ENCODE measurements at places on chromosomes 11 and 22.

DNA sequence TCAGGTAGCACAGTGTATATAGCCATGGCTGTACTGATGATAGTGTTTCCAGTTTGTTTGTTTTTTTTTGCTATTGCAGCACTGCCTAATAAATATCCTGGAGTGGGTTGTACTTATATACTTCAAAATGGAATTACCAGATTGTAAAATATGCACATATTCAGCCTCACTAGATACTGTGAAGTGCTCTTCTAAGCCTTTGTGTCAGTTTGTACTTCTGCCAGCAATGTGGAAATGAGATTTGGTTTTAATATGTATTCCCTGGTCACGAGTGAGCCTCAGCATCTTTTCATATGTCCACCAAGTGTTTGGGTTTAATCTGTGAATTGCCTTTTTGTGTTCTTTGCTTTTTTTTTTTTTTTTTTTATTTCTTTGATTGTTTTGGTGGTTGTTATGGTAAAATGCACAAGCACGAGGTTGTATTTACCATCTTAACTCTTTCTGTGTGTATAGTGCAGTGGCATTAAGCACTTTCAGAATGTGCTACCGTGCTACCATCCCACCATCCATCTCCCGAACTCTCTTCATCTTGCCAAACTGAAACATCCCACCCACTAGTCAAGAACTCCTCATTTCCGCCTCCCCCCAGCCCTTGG is 34.9 kb downstream of the ST3GAL4 start:
- no peak for DNase-seq

GRCh38 chr22:48182031-48182430 is 1419.6 kb downstream of the TBC1D22A start:
- DNase-seq: no peak

- DNase-seq: no peak
Observed at GRCh38 chr11:19573666-19574065, 139.0 kb upstream of the NAV2 start.

GRCh38 chr11:15705891-15706290 is 591.2 kb downstream of the INSC start:
- DNase-seq: no peak

- peak; percentile 10 for DNase-seq
Observed at GRCh38 chr11:12303421-12304149, 73.8 kb upstream of the PARVA start.

DNA sequence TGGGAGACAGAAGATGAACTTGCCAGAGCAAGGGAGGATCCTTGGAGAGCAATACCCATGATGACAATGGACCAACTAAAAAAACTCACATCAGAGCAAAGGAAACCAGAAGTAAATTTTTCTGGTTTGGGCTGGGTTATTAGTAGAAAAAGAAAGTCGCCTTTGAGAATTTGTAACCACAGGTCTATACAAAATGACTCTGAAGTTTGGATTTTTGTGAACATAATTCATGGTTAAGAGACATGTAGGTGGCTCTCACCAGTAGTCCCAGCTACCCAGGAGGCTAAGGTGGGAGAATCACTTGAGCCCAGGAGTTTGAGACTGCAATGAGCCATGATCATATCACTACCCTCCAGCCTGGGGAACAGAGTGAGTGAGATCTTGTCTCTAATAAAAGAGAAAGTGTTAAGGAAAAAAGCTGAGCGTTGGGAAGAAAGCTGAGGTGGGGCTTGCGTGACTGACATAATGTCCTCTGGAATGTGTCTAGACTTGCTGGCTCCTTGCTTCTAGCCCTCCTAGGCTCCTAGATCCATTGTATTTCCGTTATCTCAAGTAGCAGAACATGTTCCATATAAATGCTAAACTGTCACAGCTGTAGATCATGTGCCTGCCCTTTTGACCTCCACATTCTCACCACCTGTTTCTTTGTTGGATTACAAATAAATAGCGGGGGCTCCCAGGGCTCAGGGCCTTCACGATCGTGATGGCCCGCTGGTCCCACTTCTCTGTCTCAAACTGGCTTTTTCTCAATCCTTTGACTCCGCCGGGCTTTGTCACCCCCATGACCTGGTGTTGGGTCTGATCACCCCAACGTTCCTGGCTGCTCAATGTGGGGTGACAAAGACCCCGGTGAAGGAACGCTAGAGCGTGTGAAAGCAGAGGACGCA is 56.2 kb upstream of the SC5D start:
- DNase-seq: peak; percentile 8

DNA sequence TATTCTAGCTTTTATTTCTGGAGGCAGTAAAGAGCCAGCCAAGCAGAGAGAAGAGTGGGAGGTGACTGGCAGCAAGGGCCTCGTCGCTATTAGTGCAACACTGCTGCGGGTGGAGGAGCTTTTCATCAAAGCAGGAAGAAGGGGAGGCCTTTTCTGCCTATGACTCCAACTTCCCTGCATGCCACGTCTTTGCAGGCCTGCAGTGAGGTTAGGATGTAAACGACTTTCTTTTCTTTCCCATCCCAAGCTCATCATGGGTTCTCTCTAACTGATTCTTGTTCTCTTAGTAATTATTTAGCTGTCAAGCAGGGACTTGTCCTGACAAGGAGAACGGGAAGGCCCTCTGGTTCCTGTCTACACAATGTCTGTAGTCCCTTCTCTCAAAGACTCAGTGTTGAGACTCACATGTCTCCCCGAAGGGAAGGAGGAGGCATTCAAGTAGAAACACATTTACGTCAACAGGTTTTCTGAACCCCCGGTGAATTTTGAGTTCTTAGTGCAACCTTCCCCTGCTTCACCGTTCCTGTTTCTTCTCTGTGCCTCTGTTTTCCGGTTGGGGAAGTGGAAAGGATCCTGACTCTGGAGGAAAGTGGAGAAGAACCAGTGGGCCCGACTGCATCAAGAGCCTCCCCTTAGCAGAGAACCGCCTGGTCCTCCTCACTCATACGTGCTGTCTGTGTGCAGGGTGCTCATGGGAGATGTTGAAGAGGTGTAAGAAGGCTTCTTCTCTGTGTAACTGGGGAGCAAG is 56.9 kb downstream of the PACS1 start:
- DNase-seq: peak; percentile 73

DNA sequence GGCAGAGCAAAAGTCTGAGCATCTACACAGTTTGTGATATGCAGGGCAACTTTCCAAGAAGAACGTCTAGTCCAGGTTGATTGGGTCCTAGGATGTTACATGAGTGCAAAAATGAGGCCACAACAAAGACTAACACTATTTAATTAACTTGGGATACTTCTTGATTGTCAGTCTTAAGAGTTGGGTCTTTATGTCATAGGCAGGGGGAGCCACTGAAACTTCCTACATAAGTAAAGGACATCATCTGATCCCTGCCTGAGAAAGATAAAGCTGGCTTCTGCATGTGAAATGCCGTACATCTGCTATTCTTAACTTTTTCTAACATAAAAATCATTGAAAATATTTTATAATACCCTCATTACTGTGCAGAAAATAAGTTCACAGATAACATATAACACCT is 525.5 kb downstream of the NTM start:
- peak; percentile 28 for DNase-seq

DNA sequence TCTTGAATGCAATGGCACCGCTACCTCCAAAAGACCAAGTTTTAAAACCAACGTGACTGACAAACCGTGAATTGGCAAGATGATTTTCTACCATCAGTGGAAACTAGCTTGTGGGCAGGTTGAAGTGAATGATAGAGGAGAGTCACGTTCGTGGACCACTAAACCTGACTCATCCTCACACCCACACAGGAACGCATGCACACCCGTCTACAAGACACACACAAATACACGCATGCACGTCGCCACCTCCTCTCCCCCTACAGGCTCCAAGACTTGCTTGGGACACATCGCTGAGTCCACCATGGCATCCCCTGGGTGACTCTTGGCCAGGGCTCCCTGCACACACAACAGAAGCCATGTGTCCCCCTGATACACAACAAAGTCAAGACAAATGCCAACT is 14.4 kb downstream of the TMPRSS6 start:
- no peak for DNase-seq

DNA sequence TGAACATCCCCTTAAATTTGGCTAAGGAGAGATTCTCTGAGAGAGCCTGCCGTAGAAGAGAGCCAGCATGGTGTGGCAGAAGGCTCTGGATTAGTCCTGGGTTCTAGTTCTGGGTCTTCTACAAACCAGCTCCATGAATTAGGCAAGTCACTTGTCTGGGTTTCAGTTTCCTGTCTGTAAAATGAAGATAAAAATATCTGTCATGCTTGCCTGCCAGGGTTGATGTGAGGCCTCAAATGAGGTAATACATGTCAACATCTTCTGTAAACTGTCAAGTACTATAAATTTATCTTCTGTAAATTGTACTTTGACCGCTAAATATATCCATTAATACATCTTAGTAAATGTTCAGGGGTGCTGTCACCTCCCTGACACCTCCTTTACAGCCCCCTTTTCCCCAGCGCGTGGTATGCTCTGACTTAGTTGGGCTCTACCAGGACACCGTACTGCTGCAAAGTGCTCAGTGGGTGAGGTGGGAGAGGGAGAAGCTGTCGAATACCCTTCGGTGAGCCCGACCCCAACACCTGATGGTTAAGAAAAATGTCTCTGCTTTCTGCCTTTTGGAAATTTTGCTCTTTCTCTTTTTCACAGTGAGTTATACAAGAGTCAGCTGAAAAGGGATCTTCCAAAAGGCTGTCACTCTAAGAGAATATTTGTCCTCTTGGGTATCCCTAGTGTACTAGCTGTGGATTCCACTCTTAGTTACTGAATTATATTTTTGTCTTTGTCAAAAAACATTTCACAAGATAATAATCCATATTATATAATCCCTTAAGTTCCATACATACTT is 15.0 kb downstream of the RBX1 start:
- no peak for DNase-seq

DNA sequence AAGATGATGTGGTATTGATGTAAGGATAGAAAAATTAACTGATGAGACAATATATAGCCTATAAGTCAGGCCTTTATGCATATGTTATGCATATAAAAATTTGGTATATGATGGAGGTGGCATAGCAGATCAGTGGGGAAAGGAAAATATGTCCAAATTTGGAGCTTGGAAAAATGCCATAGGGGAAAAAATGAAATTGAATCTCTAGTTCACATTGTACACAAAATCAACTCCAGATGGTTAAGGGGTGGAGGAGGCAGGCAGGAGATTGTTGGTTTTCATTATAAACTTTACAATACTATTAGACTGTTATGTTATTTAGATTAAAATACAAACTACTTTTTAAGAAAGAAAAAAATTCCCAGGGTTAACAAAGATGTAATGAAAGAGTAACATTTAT is 15.1 kb upstream of the CD3E start:
- DNase-seq: no peak

GRCh38 chr11:92770419-92770818 is 199.0 kb upstream of the MTNR1B start:
- no peak for DNase-seq

GRCh38 chr11:118625976-118626375 is 18.6 kb downstream of the PHLDB1 start:
- DNase-seq: no peak

- no peak for DNase-seq
Observed at GRCh38 chr11:115459563-115459962, 44.7 kb downstream of the CADM1 start.

DNA sequence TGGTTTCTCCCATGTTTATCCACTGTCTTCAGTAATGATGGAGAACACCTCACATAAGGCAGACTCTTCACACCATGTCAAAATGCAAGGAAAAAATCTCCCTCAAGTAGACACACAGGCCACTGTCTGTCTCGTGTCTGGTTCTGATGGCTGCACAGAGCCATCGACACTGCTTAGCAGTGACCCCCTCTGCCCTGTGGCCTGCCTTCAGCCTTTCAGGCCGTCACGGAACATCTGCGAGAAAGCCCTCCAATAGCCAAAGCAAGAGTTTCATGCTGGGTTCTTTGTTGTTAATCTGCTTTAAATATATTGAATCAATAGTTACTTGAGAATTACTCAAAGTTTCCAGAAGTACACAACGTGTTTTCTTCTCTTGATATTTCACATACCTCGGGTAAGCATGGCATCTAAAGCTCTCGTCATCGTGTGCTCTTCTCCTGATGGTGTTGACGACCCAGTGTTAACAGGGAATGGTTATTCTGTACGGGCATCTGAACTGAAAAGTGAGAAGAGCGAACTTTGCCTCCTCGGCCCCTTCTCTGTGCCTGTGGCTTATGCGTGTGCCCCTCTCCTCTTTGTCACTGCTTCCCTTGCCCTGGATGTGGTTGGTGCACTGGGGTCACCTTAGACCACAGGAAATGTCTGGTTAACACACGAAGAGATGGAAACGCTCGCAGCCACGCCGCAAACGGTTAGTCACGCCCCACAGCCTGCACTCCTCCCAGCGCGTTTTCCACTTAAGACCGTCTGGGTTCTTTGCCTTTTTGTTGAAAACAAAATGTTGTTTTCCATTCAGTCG is 33.4 kb upstream of the CTTN start:
- no peak for DNase-seq

- peak; percentile 63 for DNase-seq
Observed at GRCh38 chr11:110200241-110200640, 96.2 kb downstream of the RDX start.

DNA sequence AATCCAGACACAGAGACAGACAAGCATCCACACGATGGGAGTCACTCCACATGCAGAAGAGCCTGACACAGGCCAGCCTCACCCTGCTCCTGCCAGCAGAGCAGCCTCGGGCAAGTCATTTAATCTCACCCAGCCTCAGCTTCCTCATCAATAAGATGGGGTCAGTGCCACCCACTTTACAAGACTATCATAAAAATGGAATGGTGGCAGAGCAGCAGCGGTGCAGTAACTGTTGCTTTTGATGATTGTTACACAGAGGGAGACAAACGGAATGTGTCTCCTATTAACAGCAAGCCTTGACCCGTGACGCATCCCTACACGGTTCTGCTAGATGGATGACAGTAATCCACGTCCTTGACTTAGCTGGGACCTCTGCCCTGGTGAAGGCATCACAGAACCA is 26.0 kb upstream of the ARFGAP3 start:
- DNase-seq: no peak

- no peak for DNase-seq
Observed at GRCh38 chr11:80958361-80958760, 1517.5 kb upstream of the TENM4 start.

DNA sequence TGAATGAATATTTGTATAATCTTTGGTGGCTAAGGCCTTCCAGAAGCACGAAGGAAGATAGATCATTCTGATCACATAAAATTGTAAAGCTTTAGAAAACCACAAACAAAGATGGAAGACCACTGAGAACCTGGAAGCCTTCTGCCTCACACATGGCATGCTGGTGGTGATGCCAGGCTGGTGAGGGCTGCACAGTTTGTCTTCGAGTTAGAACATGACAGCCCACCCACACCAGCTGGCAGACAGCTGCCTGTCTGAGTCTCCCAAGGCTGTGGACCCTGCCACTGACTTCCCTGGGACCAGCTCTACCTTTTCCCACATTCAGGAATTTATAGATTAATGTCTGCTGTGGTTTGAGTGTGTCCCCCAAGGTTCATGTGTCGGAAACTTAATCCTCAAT is 48.8 kb upstream of the B3GAT1 start:
- no peak for DNase-seq

DNA sequence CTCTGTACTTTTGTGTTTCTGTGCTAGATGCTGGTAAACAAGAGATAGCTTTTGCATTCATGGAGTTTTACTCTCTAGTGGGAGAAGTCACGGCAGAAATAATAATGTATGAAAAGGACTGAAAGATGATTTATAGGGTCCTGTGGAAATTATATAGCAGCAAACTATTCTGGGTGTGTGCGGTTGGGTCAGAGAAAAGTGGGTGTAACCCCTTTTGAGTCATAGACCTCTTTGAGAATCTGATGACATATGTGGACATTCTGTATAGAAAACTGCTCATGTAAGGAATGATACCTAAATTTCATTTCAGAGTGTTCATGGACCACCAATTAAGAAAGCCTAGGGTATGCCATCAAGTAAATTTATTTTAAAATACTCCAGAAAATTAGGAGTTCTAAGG is 54.4 kb downstream of the TMEM135 start:
- peak; percentile 39 for DNase-seq
